Fibroblast of the conjunctiva (primary cell): ENCODE measurements at places on chromosomes 3 and 15.

GRCh38 chr3:9026320-9027045 lies 63.2 kb upstream of the RAD18 start:
- DNase-seq, result no peak

DNA sequence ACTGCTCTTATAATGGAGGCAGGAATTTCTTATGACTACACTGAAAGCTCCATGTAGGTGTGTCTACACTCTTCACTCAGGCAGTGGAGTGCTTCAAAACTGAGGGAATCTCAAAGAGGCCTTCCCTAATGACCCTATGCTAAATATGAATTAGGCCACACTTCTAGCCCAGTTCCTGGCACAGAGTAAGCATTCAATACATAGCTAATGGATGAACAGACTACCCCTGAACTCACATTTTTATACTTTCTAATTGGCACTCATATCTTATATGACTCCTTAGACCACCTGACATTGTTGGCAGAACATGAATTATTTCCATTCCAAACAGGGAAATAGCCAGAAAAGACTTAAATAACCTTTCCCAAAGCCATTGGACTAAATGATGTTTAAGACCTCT lies 3.4 kb downstream of the RARRES1 start:
- no peak for DNase-seq

DNA sequence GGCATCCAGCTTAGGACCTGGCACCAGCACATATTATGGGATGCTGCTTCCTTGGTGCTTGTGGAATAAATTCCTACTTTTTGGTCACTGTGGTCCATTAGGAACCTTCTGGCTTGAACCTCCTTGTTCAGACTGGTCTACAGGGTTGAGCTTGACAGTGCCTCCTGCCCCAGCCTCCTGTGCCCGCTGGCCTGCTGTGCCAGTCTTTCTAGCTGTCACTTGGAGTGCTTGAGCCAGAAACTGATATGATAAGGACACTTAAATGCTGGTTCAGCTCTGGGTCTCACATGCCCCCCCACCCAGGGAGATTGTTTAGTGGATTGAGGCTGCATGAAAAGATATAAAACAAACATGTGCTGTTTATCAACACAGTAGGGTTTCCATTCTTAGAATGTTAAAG lies 147.8 kb downstream of the SLCO3A1 start:
- DNase-seq, result no peak

GRCh38 chr15:40843885-40844695 lies at the start of gene SPINT1:
Gene SPINT1, plus strand, starts transcription at chr15:40844048. Its CDS starts 507 bp downstream, at chr15:40844555.
- no peak for DNase-seq

DNA sequence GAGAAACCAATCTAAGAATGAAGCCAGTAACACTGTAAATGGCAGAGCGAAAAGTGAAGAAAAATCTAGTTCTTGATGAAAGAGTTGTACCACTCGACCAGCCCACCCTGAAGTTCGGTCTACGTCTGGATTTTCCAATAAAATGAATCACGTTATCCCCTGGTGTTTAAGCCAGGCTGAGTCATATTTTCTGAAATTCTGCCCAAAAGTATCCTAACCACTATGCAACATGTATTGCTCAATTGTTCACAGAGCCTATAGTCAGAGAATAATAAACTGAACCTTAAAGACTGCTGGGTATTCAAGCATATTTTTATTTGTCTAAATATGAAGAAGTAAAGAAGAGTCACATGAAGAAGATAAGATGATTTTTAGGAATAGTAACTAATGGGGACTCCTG lies 245.7 kb downstream of the FGF12 start:
- peak; percentile 50 for DNase-seq

DNA sequence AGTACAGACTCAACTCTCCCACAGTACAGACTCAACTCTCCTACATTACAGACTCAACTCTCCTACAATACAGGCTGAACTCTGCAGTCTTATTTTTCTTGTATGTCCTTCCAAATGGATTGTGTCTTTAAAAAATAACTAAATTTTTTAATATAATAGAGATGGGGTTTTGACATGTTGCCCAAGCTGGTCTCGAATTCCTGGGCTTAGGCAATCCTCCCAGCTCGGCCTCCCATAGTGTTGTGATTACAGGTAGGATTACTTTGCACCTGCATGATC lies 31.2 kb upstream of the UBXN7 start:
- no peak for DNase-seq

DNA sequence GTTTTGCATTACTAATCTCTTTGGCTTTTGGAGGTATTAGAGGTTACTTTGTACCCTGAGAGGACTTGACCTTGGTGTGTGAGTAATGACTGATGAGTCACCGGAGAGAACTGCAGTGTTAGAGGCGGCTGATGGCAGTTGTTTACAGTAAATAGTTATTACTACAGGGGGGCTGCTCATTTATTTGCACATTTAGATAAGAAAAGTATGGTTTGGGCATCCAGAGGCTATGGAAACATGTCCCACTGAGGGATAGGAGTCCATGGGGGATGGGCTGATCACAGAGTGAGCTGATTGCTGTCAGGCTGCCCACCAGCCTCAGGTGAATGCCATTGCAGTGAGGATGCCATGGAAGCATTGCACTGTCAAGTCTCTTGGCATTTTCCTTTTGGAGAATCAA lies 17.3 kb upstream of the STAC start:
- no peak for DNase-seq

DNA sequence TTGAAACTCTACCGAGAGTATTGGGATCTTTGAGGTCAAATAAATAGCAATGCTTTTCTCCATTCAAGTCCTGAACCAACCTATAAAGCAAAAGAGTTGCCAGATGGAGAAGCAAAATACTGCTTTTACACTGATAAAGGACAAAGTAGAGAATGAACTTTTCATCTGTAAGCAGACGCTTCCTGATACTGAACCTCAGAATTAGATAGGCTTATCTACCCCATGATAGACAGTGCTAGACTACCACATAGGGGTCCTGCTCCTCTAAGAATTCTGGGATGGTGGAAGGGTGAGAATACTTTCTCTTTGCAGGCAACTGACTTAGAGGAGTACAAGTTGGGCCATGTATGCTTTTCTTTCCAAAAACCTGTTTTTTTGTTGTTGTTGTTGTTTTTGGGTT lies 9.5 kb downstream of the SAXO2 start:
- DNase-seq, result no peak

DNA sequence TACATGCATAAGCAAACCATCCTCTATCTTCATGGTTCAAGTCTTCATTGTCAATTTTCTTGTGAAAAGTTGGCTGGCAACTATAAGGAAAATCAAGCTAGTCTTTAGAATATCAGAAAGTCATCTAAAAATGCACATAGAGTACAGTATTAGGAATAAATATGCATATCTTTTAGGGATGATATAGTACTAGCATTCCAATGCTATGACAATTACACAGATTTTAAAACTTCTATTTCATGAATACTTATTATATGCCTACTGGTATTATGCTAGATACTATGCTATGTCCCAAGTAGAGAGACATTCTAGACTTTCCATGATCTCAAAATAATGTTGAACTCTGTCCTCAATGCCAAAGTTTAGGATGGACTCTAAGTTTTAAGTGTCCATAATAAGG lies 81.3 kb upstream of the NAALADL2 start:
- no peak for DNase-seq

GRCh38 chr3:27307566-27307965 lies 61.6 kb downstream of the NEK10 start:
- DNase-seq, result no peak

DNA sequence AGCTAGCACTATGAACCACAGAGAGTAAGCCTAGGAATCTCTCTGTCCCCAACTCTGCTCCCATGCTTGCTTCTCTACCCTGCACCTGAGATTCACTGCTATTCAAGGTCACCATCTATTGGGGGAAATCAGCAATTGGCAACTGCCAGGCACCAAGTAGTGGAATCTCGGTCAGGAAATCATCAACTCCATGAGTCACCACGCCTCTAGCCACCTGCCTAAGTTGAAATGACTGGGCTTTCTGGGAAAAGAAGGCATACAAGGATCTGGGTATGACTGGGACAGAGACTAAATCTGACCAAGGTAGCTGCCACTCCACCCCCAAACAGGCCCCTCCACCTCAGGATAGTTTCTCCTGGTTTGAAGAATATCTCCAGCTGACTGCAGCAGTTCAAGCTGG lies 464.1 kb upstream of the CBLB start:
- no peak for DNase-seq

DNA sequence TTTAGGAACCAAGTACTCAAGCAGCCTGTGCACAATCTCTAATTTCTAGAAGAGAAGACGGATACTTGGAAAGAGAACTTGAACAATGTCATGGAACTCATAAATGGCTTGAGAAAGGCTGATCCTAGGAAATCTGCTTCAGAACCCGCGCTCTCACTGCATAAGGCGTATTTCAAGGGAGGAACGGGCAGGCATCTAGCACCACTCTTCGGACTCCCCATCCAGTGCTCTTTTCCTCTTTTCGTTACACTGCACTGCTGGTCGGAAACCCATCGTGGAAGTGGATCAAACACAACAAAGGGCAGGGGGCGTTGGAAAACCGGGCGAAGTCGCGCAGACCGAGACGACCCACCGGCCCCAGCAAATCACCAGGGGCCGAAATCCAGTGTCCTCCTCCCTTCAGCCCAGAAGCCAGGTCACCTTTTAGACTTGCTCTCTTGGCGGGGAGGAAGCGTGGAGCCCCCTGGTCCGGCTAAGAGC lies 539 bp upstream of the TLNRD1 start:
- DNase-seq, result no peak

DNA sequence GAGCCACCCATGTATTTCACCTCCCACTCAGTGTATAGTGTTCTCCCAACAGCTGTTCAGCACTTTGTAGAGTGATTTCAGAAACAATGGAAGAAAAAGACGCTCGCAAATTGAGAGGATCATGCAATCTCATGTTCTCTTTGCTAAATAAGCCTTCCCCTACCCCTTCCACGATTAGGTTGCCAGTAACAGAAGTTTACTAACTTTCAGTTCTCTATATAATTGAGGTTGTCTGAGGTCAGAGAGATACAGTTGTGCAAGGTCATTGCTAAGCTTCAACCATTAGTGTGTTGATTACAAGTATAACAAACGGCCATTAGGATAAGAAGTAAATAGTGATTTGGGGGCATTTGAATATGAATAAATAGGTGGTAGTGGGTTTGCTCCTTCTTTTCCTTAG lies 99.6 kb downstream of the TUSC7 start:
- no peak for DNase-seq

DNA sequence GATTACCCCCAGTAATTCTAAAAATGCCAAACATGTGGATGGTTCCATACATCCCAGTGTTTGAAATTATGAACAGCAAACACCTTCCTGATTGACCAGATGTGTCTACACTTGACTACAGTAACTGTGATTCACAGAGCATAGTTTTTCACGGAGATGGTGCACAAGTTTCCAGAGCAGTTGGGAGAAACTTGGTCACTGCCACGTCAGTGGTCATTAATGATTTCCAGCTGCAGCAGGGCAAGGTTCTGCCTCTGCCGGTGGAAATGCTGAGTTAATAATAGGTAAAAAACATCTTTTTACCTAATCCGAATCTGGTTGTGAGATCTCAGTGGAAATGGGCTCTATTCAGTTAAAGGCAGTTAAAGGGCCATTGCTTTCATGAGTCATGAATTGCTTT lies 154.1 kb upstream of the FEZF2 start:
- no peak for DNase-seq

- DNase-seq, result no peak
These were observed 67.9 kb upstream of the TMEM115 start for GRCh38 chr3:50427217-50427616.

GRCh38 chr3:7759630-7760029 lies 742.0 kb upstream of the LMCD1 start:
- DNase-seq, result no peak

DNA sequence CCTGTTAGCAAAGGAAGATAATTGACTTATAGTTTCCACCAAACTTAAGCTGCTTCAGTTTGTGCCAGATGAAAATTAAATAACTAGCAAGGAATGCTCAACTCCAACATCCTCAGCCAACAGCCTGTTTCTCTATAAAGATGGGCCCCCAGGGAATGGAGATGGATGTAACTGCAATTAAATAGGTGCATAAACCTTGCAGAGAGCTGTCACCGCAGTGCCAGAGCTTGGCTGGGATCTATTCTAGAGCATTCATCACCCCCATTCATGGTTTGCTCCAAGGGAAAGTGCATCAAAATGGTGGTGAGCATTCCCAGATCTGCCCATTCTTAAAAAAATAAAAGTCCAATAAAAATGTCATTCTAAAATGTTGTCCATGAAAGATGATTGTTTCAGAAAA lies 19.7 kb upstream of the RORA start:
- no peak for DNase-seq

GRCh38 chr3:47398228-47398627 lies 17.4 kb downstream of the PTPN23 start:
- DNase-seq, result peak; percentile 30

GRCh38 chr15:62553911-62554563 lies 389.0 kb upstream of the C2CD4B start:
- DNase-seq, result no peak

GRCh38 chr3:194326192-194326967 lies 24.7 kb downstream of the CPN2 start:
- no peak for DNase-seq

- DNase-seq, result no peak
These were observed 202.0 kb downstream of the FNDC3B start for GRCh38 chr3:172241405-172241804.
